ENCODE measurements at places on chromosomes 12 and 14. TPM values are rescaled to one million over a fixed set of nuclear protein-coding genes. Genes with fewer than 3 reads are reported as not detected.

DNA sequence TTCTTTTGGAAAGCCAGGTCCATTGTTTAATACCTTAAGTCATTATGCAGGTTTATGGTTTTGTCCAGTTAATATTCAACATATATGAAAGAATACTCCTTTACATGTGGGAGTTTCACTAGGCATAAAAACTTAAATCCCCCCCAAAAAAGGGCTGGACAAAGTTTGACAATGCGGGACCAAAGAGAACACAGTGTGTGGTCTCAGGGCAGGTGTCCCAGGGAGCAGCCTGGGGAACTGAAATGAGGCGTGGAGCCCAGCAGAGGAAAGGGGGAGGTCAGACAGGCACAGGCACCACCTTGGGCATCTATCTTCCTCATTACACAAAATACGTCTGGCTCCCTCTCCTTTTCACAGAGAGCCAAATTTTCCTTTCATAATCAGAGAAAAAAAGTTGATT is 22.5 kb downstream of the PKP2 start:
- DNase-seq = no peak

Gene LHX5
- total RNA-seq = not detected

Gene GPR68
- total RNA-seq = 16.7 TPM

Gene PRPH
- not detected for total RNA-seq

GRCh38 chr14:29927376-29928116 is at the start of gene PRKD1:
Gene PRKD1, minus strand, starts transcription at chr14:29927847.
- DNase-seq = peak; percentile 59

DNA sequence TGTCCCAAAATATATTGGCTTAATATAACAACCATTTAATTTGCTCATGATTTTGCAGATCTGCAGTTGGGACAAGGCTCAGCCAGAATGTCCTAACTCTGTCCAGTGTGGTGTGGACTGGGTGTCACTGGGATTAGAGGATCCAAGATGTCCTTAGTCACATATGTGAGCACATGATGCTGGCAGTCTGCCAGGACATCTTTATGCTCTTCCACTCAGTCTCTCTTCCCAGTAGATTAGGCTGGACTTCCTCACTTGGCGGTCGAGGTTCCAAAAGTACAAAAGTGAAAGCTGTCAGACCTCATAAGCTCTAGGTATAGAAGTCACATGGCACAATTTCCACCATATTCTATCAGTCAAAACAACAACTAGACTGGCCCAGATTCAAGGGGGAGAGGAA is 167.9 kb upstream of the NTF3 start:
- no peak for DNase-seq

Gene NINJ2
- total RNA-seq = 4.1 TPM
